H1 (cell line): ENCODE measurements at places on chromosomes 12 and 14.

GRCh38 chr12:130013771-130014484 is 110.1 kb upstream of the TMEM132D start:
- peak; percentile 87 for DNase-seq

DNA sequence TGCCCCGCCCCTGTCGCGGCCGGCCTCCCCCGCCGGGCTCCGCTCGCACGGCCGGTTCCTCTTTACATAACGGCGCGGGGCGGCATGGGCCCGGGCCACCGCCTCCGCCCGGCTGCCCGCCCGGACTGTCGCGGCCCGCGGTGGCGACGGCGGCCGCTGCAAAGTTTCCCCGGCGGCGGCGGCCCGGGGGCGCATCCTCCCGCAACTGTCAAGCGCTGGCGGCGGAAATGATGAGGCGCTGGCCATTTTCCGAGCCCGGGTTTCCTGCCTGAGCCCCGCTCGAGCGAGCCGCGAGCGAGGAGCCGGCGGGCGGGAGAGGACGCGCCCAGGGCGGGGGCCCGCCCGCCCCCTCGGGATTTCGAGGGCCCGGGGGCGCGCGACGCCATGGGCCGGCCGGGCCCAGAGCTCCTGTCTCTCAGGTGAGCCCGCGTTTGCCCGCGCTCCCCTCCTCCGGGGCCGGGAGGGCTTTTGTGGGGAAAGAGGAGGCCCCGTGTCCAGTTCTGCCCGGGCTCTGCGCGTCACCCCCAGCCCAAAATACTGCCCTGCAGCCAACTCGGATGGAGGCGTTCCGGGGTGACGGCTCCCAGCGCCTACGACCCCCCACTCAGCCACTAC is at the start of gene SH2B3:
TSS of gene SH2B3 (plus strand) at position 65 of the 615 bp plus-strand sequence. CDS start 12,223 bp downstream, outside the sequence.
- DNase-seq, result no peak

GRCh38 chr14:55899531-55899930 is 218.7 kb upstream of the PELI2 start:
- DNase-seq, result no peak

DNA sequence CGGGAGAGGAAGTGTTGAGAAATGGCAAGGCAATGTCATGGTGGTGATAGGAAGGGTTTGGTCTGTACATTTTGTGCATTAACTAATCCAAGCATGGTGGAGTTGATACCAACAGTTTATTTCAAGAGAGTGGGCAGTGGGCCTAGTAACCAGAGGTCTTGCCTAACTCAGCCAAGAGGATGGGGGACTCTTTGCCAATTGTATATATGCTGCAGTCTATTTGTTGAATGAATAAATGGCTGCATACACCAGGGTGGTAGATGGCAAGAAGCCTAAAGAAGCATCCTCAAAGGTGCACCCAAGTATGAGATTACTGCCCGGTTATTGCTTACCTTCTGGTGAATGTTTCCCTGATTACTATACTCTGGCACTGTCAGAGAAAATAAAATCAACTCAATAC is 295.9 kb downstream of the ITPR2 start:
- DNase-seq, result no peak

DNA sequence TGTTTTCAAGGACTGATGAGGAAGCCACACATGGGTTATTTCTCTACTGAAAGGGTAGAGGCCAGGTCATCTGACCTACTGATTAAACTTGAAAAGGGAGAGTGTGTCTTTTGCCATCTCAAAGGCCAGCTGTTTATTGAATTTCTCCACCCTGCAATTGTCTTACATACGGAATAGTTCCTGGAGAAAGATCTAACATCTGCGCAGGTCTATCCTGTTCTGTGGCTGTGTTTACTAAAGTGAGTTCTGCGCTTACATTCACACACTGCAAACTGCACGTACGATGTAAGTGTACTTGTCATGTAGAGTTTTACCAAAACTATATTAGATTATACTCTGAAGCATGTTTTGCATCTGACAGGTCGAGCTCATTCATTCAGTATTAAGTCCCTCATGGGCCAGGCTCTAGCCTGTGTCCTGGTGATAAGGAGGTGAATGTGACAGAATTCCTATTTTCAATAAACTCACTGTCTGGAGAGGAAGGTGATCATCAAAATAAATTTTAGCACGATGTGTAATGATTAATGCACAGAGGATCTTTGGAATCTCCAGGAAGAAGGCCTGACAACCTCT is 96.6 kb downstream of the PRKCH start:
- no peak for DNase-seq

DNA sequence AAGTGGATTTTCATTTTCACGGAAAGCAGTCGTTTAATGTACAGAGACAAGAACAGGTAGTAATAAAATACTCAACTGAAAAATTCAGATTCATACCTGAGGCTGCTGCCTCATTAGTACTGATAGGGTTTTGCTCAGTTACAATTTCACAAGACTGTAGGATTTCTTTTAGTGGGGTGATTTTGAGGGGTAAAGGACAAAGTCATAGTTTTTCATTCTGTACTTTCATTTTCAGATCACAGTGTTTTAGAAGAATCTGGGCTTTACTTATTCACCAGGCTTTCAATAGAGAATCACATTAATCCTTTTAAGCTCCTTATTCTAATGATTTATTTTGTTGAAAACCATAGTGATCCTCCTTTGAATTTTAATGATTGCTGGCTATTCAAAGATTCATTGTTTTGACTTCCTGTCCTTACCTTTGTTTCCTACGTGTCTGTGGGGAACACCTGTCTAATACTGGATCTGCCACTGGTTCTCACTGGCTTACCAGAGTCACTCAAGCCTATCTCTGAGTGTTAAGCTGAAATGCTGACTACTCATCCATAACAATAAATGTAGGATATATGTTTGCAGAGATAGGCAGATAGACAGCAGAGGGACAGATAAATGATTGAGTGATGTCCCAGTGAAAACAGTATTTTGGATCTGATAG is 243.8 kb upstream of the NPAS3 start:
- no peak for DNase-seq

- no peak for DNase-seq
Measured at GRCh38 chr12:97024393-97024792, 117.3 kb downstream of the NEDD1 start.
